ENCODE measurements at places on chromosomes 2 and 18. TPM values are rescaled to one million over a fixed set of nuclear protein-coding genes. Genes with fewer than 3 reads are reported as not detected.
A peak's percentile ranks its signal among the peaks of the same experiment; 100 is the strongest.

ALK gene
- total RNA-seq: not detected

AMER3 gene
- total RNA-seq: not detected

- H3K4me3 ChIP-seq: no peak overlapping the region
- H3K36me3 ChIP-seq: no peaks in the 10 kb centered on the region
- no peak for DNase-seq
- H3K27ac ChIP-seq: no peak overlapping the region
These were observed 566.0 kb downstream of the NR4A2 start for GRCh38 chr2:155766342-155767115.

DNA sequence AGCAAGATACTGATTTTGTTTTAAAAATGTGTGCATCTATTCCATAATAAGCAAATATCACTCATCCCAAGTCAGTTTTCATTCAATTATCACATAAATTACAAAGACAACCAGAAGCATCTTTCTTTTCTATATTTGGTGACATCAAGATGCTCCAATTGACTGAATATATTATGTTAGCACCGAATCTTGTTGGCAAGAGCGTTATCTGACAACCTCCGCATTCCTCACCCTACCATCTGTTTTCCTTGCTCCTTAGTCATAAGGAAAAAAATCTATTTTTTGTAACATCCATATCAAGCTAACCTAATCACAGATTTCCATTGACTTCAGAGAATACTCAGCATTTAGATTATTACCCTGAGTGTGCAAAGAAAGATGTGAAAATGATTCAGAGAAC is 212.2 kb upstream of the KYNU start:
- no peak overlapping the region for H3K27ac ChIP-seq
- no peaks in the 10 kb centered on the region for H3K36me3 ChIP-seq
- no peak overlapping the region for H3K4me3 ChIP-seq
- no peaks in the 10 kb centered on the region for H3K27me3 ChIP-seq
- DNase-seq: no peak

GRCh38 chr2:189236066-189236465 is 56.5 kb upstream of the COL5A2 start:
- H3K36me3 ChIP-seq: no peaks in the 10 kb centered on the region
- H3K4me1 ChIP-seq: no peaks in the 10 kb centered on the region
- no peaks in the 10 kb centered on the region for H3K27me3 ChIP-seq
- DNase-seq: peak; percentile 51
